ENCODE measurements at places on chromosomes 1 and 21.

- DNase-seq: no peak
Measured at GRCh38 chr1:21866707-21867043, 54.6 kb downstream of the LDLRAD2 start.

DNA sequence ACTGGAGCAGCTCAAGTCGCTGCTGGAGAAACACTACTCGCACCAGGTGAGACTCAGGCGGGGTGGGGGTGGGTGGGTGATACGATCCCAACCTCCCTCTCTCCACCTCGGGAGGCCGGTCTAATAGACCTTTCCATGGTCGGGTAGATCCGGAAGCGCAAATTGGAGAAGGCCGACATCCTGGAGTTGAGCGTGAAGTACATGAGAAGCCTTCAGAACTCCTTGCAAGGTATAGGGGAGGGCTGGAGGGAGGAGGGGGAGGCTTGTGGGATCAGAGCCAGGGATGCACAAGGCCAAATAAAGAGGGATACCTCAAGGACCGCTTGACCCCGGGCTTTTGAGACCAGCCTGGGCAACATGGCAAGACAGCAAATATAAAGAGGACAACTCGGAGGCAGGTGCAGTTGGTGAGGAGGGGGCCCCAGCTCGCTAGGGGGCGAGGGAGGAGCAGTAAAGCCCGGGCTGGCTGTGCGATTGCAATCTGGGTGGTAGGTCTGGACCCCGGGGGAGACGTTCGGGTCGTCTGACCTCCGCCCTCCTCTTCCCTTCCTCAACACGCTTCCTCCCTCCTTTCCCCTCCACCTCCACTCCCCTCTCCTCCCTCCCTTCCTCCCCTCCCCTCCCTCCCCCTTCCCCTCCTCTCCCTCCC lies 546 bp downstream of the HES3 start:
- no peak for DNase-seq

DNA sequence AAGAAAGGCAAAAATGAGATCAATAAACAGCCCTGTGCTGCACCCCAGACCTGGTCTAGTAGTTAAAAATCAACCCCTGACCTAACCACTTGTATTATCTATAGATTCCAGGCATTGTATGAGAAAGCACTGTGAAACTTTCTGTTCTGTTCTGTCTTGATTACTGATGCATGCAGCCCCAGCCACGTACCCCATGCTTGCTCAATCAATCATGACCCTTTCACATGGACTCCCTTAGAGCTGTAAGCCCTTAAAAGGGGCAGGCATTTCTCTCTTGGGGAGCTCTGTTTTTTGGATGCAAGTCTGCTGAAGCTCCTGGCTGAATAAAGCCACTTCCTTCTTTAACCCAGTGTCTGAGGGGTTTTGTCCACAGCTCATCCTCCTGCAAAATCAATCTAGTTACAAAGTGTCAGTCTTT lies 24.2 kb upstream of the CD34 start:
- no peak for DNase-seq

DNA sequence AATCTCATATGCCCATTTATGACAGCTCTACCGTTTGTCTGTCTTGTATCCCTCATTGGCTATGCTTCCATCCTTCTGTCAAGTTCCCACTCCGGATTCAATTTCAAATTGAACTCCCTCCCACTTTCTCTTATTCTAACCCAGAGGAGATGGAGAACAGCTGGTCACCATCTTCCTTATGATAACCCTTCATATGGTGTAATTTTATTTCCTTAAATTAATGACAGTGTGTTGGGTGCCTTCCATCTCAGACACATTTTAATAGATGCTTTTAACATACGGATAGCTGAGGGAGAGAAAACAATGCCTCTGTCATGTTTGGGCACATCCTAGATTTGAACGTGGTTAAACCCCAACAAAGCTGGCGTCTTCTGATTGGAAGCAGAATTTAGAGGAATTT lies 103.0 kb upstream of the PLXNA2 start:
- no peak for DNase-seq

DNA sequence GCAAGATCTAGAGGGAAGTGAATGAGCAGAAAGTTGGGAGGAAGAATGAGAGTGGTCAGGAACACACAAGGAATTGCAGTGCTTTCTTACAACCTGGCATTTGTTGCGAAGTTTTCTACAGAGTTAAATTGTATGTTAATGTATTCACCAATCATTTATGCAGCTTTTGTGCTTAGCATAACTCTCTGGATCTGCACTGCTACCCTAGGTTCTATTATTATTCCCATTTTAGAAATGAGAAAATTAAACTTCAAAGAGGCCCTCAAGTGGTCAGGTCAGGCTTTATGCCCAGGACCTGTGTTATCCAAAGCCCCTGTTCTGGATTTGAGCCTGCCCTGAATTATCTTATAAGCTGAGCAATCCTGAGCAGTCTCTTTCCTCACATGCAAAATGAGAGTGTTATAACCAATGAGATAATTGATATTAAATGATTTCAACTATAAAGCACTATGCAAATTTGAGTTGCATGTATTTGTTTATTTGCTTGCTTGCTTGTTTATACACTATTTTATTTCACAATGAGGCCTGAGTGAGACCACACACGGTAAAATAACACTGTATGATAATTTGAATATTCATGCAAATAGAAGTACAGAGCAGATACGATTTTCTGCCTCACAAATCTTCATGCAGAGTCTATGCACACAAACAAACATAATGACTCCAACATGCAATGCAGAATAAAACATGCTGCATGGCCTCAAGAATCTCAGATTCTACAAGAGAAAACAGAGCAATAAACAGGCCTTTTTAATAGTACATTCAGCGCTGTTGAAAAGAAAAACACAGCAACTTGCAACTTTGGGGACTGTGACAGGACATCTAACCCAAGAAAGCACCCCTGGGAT lies 323.0 kb downstream of the PLPP3 start:
- DNase-seq: no peak

GRCh38 chr1:70051926-70052325 lies 153.5 kb downstream of the LRRC40 start:
- DNase-seq: no peak

GRCh38 chr1:57889676-57890320 lies 465.9 kb upstream of the DAB1 start:
- no peak for DNase-seq

GRCh38 chr1:30783256-30783915 lies 25.8 kb upstream of the LAPTM5 start:
- DNase-seq: no peak

DNA sequence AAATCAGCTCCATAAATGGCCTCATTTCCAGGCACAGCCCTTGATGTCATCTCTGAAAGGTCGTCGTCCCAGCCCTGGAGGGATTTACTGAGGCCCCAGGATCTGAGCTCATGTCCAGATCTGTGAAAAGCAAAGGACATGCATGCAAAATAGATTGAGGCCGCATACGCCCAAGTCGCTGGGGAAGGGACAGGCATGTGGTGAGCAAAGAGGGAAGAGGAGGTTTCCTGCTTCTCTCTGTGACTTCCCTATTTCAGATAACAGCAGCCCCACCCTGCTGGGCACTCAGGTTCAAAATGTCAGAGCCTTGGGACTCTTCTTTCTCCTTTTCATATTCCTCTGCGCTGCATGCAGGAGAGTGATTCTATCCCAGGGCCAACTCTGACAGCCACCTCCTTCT lies 197.2 kb downstream of the ADSS2 start:
- DNase-seq: no peak

- DNase-seq: peak; percentile 92
Measured at GRCh38 chr1:52403566-52404115, 582 bp downstream of the ORC1 start.

- DNase-seq: no peak
Measured at GRCh38 chr1:165907256-165907857, 79.9 kb downstream of the UCK2 start.

GRCh38 chr1:229378586-229379367 lies 35.9 kb upstream of the CCSAP start:
- peak; percentile 62 for DNase-seq

DNA sequence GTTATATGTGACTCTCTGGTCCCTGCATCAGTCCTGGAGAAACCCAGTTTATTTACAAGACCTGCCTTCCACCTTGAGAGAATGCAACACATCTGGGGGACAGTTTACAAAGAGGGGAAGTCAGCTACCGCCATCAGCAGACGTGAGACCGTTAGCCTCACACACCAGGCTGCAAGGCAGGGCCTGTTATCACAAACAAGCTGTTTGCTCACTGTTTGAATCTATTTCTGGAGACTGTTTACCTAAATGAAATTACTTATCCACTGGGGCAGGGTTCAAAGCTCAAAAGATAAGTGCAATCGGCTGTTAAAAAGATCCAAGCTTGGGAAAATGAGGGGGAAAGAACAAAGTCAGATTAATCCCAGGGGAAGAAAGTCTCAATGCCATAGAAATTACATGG lies 134.4 kb downstream of the ZNF281 start:
- no peak for DNase-seq

GRCh38 chr1:230270185-230270558 lies 156.0 kb downstream of the PGBD5 start:
- no peak for DNase-seq

GRCh38 chr1:46477153-46477929 lies 12.3 kb upstream of the DMBX1 start:
- peak; percentile 64 for DNase-seq

DNA sequence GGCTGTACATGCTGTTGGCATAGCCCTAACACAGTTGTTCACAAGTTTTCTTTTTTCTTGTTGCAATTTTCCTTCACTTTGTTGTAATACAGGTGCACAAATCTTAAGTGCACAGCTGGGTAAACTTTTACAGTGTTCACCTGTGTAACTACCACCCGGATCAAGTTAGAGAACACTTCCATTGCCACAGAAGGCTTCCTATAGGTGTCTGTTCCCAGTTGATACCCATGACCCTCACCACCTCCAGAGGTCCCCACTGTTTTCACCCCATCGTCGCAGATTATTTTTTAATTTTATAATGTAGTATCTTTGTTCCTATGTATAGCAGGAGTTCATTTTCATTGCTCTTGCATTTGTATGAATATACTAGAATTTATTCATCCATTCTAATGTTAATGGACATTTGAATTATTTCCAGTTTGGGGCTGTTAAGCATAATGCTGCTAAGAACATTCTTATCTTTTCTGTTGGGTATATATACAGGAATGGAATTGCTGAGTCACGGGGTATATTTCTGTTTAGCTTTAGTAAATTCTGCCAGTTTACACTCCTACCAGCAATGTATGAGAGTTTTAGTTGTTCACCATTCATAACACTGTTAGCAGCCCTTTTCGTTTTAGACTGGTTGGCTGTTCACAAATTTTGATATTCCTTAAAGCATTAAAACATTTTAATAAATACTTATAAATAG lies 16.4 kb downstream of the SPRTN start:
- DNase-seq: no peak

DNA sequence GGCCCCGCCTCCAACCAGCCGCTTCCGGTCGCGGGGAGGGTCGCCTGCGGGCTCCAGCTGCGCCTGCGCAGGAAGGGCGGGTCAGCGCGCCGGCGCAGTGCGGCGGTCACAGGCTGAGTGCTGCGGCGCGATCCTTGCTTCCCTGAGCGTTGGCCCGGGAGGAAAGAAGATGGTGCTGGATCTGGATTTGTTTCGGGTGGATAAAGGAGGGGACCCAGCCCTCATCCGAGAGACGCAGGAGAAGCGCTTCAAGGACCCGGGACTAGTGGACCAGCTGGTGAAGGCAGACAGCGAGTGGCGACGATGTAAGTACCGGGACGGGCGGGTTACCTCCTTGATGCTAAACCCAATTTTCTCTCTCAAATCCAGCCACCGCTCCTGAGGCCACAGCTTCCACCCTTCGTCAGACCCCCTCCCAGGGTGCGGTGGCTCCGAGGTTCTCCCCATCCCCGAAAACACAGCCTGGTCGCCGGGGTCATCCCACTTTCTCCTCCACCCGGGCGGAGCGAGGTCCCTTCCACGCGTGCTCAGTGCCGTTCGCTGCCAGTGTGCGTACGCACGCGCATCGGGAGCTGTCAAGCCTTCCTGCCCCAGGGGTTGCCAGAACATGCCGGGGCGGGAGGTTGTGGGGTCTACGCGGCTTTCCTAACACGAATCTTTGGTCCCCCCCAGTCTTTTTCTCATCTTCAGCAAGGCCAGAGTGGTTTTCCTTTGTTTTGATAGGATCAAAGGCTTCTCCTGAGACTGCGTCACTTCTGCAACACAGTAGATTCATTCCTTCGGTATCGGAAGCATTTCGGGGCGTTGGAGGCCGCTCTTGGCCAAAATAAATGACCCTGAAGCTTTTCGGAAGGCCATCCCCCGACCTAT lies at the start of gene SARS1:
SARS1 (plus strand) TSS at position 95 of the 870 bp plus-strand sequence; CDS start at position 170, 75 bp downstream.
- peak; percentile 83 for DNase-seq

DNA sequence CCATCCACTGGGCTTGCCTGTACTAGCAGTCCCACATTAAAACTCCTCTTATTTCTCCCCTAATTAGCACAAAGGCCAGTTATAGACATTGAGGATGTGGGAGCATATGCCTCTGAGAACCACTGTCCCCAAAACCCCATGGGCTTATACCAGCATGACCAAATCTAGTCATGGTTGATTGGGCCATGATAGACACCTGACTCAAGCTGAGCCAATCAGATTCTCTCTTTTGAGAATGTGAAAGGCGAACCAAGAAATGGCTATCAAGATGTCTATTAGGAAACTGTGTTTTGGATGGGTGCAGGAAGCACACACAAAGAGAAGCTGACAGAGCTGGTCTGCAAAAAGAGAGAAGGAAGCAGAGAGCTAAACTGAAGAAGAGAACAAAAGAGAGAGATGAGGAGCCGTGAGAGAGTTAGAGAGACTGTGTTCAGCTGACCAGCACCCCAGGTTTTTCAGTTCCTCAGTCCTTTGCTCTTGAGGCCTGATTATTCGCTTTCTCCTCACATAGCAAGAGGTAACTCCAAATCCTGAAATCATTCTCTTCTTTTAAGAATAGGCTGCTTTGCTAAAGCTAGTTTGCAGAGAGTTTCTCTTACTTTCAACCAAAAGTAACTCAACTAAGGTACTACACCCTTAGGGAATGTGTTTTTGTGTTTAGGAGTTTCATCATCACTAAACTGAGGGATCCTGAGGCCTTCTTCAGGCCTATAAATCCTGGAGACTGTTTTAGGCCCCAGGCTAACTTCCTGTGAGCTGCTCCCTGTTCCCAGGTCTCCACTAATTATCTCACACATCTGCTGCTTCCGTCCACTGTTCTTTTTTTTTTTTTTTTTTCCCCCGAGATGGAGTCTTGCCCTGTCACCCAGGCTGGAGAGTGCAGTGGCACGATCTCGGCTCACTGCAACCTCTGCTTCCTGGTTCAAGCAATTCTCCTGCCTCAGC lies 7.9 kb upstream of the TIPRL start:
- DNase-seq: no peak

- DNase-seq: peak; percentile 64
Measured at GRCh38 chr21:26169611-26170470, 729 bp downstream of the APP start.
